HS-5 (cell line): ENCODE measurements at places on chromosomes 13 and 19.

- no peak for DNase-seq
These were observed 40.8 kb upstream of the RFXAP start for GRCh38 chr13:36778083-36778671.

DNA sequence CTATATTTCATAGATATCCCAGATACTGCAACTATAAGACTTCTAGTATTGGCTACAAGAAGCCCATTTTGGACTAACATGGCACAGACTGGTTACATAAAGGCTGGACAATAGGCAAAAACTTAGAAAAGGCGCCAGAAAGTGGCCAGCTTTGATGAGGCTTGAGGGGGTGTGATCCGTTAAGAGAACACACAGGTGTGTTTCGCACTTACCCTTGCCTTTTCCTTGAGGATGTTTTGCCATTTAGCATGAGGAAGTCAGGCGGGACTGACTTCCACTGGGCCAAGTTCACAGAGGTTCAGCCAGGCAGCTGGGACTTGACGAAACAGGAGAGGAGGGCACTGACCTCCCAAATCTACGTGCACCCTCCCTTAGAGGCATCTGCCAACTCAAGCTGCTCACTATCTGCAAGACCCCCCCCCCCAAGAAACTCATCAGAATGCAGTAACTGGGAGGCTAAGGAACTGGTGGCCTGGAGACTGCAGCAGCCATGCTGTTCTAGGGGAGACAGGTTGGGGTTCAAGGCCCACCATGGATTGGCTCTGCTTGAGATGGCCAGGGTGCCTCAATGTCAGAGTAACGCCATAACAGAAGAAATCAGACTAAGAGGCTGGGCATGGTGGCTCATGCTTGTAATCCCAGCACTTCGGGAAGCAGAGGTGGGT, 4.5 kb upstream of the LIN7B start:
- no peak for DNase-seq

DNA sequence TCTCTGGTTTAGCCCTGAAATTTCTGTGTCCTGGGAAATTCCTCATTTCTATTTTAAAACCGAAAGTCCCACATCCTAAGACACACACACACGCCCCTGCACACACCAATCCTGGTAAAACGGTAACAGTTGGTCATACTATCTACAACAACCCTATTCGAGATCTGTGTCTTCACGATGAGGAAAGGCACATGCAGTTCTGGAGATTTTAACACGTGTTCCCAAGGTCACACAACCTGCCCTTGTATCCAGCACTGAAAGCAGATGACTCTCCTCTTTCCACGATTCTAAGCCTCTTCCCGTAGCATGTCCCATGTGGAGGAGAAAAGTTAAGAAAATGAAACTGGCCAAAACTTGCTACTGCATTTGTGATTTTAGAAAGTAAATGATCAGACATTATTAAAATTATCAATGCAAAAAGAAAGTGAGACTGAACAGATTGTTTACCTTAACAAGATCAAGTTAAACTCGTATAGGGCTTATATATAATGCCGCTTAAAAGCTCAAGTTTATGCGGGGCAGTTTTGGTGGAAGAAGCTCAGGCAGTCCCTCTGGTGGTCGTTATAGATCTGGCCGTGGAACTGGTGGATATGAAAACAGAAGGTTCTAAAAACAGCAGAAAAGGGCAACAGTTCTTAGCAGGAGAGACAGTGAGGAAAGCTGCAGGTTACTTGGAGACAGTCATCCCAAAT, 32.7 kb downstream of the VSTM1 start:
- no peak for DNase-seq

- DNase-seq, result peak; percentile 22
These were observed 3.9 kb upstream of the SSBP4 start for GRCh38 chr19:18415178-18415867.

- no peak for DNase-seq
These were observed 225.8 kb upstream of the SLC10A2 start for GRCh38 chr13:103291798-103292572.

GRCh38 chr19:17943274-17944221, 10.7 kb downstream of the CCDC124 start:
- DNase-seq, result no peak

DNA sequence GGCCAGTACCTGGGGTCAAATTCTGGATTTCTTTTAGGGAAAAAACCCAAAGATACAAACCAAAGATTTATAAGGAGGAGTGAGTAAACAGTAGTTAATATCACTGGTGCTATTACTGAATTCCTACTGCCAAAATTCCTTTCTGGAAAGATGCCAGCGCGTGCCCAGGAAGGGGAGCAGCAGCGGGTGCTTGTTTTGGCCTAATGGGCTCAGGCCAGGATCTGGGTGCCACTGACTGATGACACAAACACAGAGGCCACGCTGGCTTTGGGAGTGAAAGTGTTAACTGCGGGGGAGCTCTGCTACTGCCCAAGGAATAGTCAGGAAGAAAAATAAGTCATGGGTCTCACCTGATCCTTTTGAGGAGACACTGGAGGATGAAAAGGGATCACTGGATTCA, 61.2 kb downstream of the KLF2 start:
- no peak for DNase-seq

- DNase-seq, result peak; percentile 11
These were observed 289.9 kb downstream of the DACH1 start for GRCh38 chr13:71577127-71577526.

GRCh38 chr19:57052081-57052480, 67.7 kb upstream of the USP29 start:
- no peak for DNase-seq
